Effector memory CD4-positive, alpha-beta T cell (primary cell): ENCODE measurements at places on chromosomes 1 and 21.
A peak's percentile ranks its signal among the peaks of the same experiment; 100 is the strongest.

DNA sequence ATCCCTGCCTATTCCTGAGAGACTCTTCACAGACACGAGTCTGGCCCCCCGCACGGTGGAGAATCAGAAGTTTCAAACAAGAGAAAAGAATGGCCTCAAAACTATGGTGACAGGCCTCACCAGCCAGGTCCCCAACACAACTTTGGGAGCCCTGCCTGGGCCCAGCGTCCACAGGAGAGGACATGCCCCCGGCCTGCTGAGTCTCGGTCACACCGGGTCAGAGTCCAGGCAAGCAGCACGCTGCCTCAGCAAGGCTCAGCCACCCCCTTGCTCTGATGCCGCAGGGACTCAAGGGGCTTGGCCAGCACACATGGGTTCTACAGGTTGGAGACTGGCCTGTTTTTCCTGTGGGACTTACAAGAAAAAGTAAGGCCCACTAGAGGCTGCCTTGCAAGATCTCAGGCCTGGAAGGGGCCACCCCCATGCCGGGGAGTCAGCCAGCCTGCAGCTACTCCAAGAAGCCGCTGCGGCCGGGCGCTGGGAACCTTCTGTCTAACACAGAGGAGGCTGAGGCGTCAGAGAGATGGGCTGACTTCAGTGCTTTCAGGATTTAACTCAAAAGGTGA, 116.8 kb downstream of the NPHP4 start:
- no peaks in the 10 kb centered on the region for H3K4me1 ChIP-seq
- H3K4me3 ChIP-seq = no peak overlapping the region
- DNase-seq = no peak
- H3K27ac ChIP-seq = no peak overlapping the region
- peaks cover 30% of the 10 kb centered on the region for H3K36me3 ChIP-seq

DNA sequence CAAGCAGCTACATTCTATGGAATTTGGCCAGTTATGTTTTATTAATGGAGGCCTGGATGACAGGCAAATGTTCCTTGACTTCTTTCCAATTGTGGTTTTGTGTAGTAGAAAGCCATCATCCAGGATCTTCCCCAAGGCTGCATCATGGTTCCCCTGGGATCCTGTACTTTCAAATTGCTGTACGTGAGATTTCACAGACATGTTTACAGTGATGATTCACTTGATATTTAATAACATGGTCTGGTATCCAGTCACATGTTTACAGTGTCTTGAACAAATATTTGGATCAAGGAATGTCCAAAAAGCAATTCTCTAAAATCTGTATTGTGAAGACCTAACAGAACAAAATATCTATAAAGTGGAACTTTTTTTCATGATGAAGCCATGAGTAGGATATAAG, 68.3 kb upstream of the ST6GALNAC3 start:
- H3K27ac ChIP-seq = no peak overlapping the region
- H3K27me3 ChIP-seq = no peaks in the 10 kb centered on the region
- H3K36me3 ChIP-seq = no peaks in the 10 kb centered on the region
- H3K4me3 ChIP-seq = no peak overlapping the region
- no peak for DNase-seq

GRCh38 chr1:50348449-50349241, 74.6 kb downstream of the DMRTA2 start:
- no peaks in the 10 kb centered on the region for H3K36me3 ChIP-seq
- no peak overlapping the region for H3K27ac ChIP-seq
- H3K4me1 ChIP-seq = no peaks in the 10 kb centered on the region

GRCh38 chr1:93079685-93080141, 630 bp downstream of the MTF2 start:
- H3K36me3 ChIP-seq = no peaks in the 10 kb centered on the region
- H3K4me1 ChIP-seq = peaks cover 20% of the 10 kb centered on the region
- peak overlapping the region; percentile 98 for H3K4me3 ChIP-seq
- peak overlapping the region; percentile 91 for H3K27ac ChIP-seq

DNA sequence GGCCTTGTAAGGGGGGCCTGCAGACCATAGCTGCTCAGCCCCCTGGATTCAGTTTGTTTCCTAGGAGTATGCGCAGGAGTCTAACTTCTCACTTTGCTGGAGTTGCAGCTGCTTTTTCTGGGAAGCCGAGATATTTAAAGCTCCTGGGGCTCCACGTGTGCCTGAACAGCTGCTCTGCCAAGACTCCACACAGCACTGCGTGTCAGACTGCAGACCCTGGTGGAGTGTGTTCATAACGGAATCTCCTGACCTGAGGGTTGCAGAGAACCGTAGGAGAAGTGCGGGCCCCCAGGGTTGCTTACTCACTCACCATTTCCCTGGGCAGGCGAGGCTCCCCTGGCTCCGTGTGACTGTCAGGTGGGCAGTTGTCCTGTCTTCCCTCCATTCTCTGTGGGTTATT, 474.3 kb upstream of the TMPRSS15 start:
- DNase-seq = no peak
- no peaks in the 10 kb centered on the region for H3K27me3 ChIP-seq
- no peaks in the 10 kb centered on the region for H3K36me3 ChIP-seq
- no peaks in the 10 kb centered on the region for H3K4me1 ChIP-seq
- no peak overlapping the region for H3K27ac ChIP-seq
- no peak overlapping the region for H3K4me3 ChIP-seq

DNA sequence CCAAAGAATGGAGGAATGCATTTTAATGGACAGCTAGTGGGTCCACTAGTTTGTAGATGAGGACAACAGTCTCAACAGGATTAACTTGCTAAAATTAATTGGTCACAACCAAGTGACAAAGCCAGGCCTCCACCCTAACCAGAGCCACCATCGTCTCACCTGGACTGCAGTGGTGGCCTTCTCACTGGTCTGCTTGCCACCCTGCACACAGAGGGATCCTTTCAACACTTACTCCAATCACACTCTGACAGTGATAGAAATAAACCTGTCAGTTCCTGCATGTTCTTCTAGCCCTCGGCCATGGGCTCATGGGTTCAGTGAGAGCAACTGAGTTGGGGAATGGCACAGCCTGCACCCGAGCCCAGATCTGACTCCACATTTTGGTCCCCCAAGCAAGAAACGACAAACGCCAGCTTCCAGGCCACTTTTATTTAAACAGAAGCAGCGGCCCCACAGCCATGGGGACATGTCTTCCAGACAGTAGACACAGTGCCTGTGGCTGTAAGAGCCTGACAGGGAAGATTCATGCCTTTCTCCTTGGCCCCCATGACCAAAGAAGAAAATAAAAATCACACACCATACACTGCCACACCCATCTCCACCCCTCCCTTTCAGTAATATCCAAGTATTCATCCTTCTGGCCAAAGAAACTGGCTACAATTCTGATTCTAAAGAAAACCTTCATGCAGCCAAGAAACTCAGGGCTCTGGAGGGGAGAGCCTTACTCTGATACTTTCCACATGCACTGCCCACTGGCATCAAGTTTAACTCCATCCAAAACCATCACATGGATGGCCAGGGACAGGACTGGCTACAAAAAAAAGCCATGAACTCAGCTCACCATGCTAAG, 37.6 kb downstream of the DHCR24 start:
- no peak overlapping the region for H3K27ac ChIP-seq
- no peak overlapping the region for H3K4me3 ChIP-seq
- no peaks in the 10 kb centered on the region for H3K27me3 ChIP-seq
- peaks cover 5% of the 10 kb centered on the region for H3K36me3 ChIP-seq
- DNase-seq = no peak
